ENCODE measurements at places on chromosomes 1 and 21.

- no peak for DNase-seq
Measured at GRCh38 chr1:181406989-181407388, 76.3 kb upstream of the CACNA1E start.

- DNase-seq: no peak
Measured at GRCh38 chr1:225422031-225422605, 5.7 kb downstream of the LBR start.

GRCh38 chr21:34636961-34637360 is 22.0 kb upstream of the RCAN1 start:
- DNase-seq: no peak

DNA sequence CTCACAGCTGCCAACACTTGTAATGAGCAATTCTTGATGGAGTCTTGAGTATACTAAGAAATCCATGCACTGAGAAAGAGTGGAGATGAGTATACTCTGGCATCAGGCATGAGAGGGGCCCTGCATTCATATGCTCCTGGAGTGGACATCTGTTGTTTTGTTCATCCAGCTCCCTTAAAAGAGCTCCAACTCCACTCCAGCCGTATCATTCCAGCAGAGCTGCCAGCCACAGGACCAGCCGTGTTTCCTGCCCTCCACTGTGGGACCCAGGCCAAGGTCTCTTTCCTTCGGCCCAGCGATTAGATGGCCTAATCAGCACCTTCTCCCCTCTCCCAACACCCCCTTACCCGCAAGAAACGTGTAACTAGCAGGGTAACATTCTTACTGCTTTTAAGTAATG is 144.5 kb downstream of the OMA1 start:
- DNase-seq: no peak

- DNase-seq: no peak
Measured at GRCh38 chr1:108617008-108617723, 43.7 kb downstream of the HENMT1 start.

All from activated T-helper 9 cell treated with anti-CD3 and anti-CD28 coated beads, Interleukin-2, amount 50 U/mL, for 16 hours (primary cell).